ENCODE measurements at places on chromosomes 7 and 10.

DNA sequence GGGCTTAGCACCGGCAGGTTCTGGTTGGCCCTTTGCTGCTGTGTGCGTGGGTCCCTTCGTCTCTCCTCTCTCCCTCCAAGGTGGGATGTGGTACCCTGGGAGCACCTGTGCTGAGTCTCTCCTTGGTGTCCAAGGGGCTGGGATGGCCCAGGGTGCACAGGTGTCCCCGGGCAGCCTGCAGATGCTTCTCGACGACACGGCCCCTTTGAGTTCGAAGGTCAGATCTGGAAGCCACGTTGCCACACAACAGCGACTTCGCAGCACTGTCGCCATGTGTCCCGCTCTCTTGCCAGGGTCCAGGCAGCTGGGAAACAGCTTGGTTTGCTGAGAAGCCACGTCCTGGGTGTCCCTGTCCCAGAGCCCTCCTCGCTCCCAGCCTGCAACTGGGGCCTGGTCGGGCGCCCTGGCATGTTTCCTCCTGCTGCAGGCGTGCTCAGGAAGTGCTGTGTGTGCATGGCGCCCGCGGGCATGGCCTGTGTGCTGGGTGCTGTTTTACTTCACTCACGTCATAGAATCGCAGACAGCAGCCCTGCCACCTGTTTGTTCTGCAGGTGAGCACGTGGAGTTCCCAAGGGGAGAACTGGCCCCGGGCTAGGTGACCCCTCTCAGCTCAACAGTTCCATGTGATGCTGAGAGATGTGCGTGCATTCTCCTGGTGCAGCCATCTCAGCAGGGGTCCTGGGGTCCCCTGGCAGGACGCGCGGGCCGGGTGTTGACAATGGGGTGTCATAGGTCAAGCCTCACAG is 70.9 kb downstream of the DNAJB6 start:
- ATAC-seq: no peak

DNA sequence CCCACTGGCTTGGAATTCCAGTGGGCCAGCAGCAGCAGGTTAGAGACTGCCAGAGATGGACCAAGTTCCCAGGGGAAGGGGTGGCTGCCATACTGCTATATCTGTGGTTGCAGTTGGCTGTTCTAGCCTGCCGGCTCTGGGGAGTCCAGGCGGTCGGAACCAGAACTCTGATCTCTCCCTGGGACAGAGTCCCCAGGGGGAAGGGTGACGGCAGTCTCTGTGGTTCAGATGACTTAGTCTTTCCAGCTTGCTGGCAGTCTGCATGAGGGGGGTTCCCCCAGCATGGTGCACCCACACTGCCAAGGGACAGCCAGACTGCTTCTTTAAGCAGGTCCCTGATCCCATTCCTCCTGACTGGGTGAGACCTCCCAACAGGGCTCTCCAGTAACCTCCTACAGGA is 82.5 kb downstream of the C10orf90 start:
- no peak for ATAC-seq

DNA sequence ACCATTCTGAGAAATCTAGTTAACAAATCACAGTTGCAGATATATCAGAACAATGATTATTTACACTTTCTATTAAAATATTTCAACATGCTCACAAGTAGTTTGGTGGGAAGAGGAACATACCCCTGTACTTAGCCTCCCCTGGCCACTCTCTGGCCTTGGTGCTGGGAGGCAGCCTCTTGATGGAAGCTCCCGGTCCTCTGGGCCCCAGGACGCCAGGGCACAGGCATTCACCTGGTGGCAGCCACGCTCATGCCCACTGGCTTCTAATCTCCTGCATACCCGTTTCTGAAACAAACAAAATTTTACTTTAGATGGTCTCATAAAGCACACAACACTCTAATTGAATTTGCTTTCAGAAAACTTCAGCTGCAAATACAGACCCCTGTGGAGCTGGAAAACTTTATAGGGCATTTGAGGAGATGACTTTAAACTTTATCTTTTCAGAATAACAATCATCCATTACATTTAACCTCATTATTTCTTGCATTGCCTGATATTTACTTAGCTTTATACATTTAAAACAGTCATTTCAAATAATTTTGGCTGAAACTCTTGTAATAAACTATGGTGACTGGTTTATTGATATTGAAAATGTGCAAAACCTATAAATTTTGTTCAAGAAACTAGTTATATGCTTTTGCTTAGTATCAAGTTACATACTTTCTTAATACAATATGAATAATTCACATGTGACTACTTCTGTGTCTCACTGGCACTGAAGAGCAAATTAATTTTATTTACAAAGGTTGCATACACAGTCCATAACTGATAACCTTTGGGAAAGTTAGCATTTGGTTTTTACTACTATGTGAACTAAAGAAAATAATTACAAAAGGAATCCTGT is 30.8 kb downstream of the C10orf143 start:
- no peak for ATAC-seq

GRCh38 chr10:21705828-21706176 is 171.8 kb downstream of the MLLT10 start:
- ATAC-seq: no peak

GRCh38 chr7:89926701-89927100 is 227.6 kb upstream of the STEAP1 start:
- no peak for ATAC-seq

GRCh38 chr7:111872450-111873325 is 310.4 kb upstream of the IMMP2L start:
- ATAC-seq: no peak

DNA sequence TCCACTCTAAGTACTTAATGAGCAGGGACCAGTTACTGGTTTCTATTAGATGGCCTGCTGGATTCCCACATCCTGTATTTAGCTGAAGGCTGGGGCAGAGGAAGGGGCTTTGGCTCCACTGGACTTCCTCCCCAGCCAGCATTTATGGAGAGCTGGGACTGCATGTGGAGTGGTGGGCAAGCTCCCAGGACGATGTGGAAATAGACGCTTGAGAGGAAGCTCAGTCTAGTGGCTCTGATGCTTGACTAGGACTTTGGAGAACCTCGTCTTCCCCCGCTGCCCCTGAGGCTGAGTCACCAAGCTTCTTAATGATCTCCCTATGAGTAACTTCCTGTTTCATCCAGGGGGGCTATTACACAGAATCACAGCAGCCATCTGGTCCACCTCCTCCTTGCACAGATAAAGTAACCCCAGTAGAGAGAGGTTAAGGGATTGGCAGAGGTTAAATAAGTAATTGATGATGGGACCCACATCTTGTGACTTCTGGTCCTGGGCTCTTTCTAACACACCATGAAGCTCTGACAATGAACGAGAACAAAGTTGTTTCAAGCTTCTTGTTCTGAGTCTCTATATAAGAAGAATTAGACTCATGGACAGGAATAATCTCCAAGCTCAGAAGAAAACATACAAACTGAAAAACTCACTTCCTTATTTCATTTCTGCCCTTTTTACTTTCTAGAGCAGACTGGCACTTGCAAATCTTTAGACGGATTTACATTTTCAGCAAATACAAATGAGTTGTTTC is 126.2 kb downstream of the PRPF18 start:
- ATAC-seq: peak; percentile 80

DNA sequence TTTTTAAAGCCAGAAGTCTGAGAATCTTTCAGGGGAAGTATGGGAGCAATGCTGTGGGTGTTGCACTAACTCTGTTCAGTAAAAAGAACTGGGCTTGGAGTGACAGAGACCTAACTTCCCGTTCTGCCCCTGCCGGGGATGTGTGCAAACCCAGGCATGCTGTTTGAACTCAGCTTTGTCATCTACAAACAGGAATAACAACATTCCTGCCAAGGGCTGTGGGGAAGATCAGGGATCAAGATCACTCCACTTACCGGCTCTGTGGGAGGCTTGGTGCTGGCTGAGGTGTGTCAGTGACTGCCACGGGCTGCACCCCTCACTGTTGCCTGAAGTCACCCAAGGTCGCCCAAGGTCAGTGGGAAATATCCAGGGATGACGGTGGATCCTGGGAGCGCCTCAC is 23.1 kb upstream of the DRGX start:
- ATAC-seq: no peak

GRCh38 chr10:104391150-104391968 is 37.7 kb downstream of the CFAP58 start:
- no peak for ATAC-seq

DNA sequence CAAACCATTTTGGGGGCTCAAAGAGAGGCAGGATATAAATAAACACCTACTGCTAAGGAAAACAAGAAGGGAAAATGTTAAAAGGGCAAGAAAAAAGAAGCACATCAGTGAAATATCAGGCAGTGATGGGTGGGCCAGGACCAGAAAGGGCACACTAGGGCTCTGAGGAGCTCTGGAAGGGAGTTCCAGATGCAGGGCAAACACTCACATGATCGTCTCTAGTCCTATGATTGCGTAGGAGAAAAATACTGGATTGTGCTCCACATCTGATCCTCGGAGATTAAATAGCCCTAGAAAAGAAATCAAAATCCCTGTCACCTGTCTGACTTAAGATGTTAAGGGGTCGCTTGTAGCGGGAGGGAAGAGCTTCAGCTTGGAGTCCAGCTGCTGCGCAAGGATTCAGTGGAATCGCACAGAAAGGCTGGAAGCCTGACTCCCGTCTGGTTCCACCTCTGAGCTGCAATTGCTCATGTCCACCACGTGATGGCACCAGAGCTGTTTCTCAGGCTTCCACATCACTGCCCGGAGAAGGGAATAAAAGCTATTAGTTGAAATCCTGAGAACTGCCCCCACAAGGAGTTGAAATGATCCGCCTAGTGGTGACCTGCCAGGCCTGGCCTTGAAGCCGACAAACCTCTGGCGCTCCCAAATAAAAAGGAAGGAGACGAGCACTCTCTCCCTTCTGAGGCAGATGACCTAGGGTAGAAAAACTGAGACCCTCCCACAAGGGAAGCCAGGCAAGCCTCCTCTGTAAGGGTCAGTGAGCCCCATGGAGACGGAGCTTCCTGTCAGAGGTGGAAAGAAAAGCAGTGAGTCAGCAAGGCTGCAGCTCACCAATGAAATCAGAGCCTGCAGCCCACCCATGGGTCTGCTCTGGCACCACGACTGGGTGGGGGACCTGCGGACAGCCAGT is 39.2 kb downstream of the XPNPEP1 start:
- peak; percentile 51 for ATAC-seq

DNA sequence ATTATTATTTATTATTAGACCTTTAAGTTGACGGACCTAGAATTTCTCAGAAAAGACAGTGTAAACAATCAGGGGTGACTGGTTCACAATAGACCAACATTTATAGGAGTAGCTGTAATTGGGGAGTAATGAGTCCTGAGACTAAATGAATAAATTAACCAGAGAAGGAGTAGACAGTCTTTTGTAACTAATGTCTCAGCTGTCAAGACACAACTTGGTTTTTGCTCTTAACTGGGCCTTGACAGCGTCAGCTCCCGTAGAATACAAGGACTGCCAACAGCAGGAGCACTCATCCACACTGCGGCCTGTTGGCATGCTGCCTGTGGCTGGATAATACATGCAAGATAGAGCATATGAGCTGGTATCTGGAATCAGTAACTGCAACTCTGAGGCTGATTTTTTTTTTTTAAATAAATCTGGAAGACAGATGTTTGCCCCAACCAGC is 123.9 kb downstream of the CACNA2D1 start:
- no peak for ATAC-seq

GRCh38 chr10:113027574-113028455 is 77.8 kb downstream of the TCF7L2 start:
- no peak for ATAC-seq

GRCh38 chr7:130444751-130445407 is 4.1 kb upstream of the CEP41 start:
- ATAC-seq: no peak

DNA sequence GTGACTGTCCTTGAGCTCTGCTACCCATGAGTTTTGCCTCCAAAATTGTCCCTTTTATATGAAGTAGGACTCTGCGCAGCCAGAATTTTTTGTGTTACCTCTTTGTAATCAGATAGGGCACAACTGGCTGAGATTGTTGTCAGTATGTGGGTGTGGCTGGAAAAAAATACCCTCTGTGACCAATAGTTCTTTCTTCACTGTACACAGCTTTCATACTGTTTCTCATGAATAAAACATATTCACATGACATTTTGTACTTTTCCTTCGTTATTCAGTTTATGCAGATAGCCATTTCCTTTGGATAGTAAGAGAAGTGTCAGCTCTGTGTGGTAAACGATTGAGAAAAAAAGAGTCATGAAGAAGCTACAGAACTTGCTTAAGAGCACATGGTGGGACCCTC is 49.6 kb upstream of the WNT8B start:
- no peak for ATAC-seq

DNA sequence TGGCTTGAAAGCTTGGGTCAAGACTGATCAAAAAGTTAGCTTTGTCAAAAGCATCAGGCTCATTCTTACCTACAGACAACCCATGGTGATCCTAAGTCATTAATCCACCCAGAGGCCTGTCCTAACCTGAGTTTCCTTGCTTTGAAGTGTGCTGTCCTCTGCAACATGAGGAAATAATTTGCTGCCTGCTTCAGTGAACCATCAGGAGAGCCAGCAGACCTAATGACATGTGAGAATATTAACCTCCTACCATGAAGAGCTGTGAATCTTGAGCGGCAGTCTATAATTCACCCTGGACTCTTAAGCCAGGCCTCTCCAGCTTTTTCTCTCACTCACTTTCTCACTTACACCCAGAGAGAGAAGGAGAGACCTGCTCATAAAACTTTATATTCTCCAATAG is 590.0 kb downstream of the LRMDA start:
- no peak for ATAC-seq

DNA sequence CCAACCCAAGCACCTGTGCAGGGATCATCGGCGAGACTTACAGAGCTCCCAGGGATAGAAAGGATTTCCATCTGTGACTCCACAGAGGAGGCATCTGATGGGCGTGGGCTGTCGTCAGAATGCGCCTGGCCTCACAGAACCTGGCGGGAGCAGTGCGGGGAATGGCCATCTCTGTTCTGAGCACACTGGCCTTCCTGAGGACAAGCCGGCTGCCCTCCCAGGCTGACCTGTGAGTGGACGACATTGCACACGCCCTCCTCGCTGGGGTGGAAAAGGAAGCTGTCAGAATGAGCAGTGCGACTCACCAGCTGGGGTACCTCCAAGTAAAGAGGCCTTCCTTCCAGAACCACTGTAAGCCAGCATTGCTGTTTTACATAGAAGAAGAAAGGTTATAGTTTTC is 234.6 kb upstream of the PITRM1 start:
- no peak for ATAC-seq

GRCh38 chr10:4663162-4663992 is 162.6 kb upstream of the AKR1E2 start:
- peak; percentile 98 for ATAC-seq

- ATAC-seq: no peak
These were observed 3.0 kb downstream of the CALN1 start for GRCh38 chr7:72408966-72409637.

DNA sequence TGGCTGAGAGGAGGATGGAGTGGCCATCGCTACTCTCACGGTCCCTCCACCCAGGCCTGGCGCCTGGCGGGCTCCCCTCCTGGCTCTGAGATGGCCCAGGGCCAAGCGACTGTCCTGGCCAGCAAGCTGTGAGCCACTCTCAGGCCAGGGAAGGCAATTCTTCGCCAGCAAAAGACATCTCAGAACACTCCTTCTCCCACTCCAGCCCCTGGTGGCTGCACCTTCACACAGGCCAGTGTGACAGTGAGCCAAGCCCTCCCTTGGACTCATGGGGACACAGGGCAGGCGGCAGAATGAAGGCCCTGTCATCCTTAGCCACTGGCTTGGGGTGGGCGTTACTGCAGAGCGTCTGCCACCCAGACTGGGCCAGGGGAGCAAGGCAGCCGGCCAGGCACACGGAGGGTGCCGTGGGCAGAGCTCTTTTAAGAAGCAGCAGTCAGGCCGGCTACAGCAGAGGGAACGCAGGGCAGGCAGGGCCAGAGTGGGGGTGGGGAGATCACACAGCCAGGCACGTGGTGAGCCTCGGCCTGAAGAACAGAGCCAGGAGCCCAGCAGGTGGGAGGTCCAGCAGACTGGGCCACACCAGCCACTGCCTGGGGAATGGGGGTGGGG is 14.4 kb downstream of the STK32C start:
- no peak for ATAC-seq

- ATAC-seq: no peak
These were observed 98.5 kb downstream of the NRP1 start for GRCh38 chr10:33235951-33236350.
